ENCODE measurements at places on chromosomes 5 and 9. TPM values are rescaled to one million over a fixed set of nuclear protein-coding genes. Genes with fewer than 3 reads are reported as not detected.

KIAA1958 gene
- 4.3 TPM for total RNA-seq

DMGDH gene
- total RNA-seq = 1.9 TPM

EMB gene
- total RNA-seq = 4.3 TPM

EPB41L4B gene
- 5.9 TPM for total RNA-seq

CYSRT1 gene
- 0.17 TPM for total RNA-seq

LRRC19 gene
- total RNA-seq = not detected

SLC6A3 gene
- total RNA-seq = not detected
